ENCODE measurements at places on chromosomes 3 and 15. TPM values are rescaled to one million over a fixed set of nuclear protein-coding genes. Genes with fewer than 3 reads are reported as not detected.

- no peaks in the 10 kb centered on the region for H3K4me1 ChIP-seq
- H3K4me3 ChIP-seq = no peak overlapping the region
- no peaks in the 10 kb centered on the region for H3K36me3 ChIP-seq
- H3K27me3 ChIP-seq = no peaks in the 10 kb centered on the region
- DNase-seq = no peak
Measured at GRCh38 chr15:76647612-76648011, 257.5 kb downstream of the SCAPER start.

DNA sequence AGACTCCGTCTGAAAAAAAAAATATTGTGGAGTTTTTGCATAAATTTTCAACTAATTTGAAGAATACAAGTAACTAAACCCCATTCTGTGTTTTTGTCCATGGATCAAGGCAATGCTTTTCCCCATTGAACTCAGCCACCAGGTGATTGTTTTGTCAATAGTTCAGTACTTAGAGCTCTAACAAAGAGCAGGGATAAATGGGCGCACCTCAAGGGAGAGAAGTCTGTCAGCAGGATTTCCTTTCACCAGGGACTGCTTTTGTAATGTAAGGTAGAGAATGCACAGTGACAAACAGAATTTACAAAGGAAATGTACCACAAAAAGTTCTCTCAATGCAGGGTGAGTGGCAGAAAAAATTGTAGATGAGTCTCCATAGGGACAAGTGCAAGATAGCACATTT is 10.8 kb upstream of the ATP13A5 start:
- no peak for DNase-seq
- no peak overlapping the region for H3K27ac ChIP-seq
- H3K4me1 ChIP-seq = no peaks in the 10 kb centered on the region
- H3K4me3 ChIP-seq = no peak overlapping the region

GRCh38 chr3:140848666-140849065 is 93.0 kb upstream of the SLC25A36 start:
- H3K27me3 ChIP-seq = peaks cover 5% of the 10 kb centered on the region
- no peak overlapping the region for H3K27ac ChIP-seq
- no peaks in the 10 kb centered on the region for H3K4me1 ChIP-seq
- DNase-seq = no peak
- H3K36me3 ChIP-seq = no peaks in the 10 kb centered on the region

The CYP8B1 gene
- total RNA-seq = not detected

The MYRIP gene
- 1.3 TPM for total RNA-seq

The NAALADL2 gene
- total RNA-seq = 4.9 TPM
